ENCODE measurements at places on chromosomes 1 and 21. TPM values are rescaled to one million over a fixed set of nuclear protein-coding genes. Genes with fewer than 3 reads are reported as not detected.

DNA sequence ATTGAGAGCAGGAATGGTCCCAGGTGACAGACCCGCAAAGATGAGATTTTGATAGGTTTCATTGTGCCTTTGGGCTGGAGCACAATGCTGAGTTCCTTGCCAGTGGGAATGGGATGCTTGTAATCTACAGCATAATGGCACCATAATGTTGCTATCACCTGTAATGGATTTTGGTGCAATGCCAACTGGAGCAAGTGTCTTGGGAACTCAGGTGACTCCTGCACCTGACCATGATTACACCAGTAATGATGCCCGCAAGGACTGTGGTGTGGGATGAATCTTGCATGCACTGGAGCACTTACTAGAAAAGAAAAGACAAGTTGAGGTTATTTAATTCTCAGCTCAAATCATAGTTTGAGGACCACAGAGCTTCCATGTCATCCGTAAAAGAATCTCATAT is 96.7 kb downstream of the PTPRU start:
- no peaks in the 10 kb centered on the region for H3K36me3 ChIP-seq
- no peak overlapping the region for H3K27ac ChIP-seq
- DNase-seq: no peak

DNA sequence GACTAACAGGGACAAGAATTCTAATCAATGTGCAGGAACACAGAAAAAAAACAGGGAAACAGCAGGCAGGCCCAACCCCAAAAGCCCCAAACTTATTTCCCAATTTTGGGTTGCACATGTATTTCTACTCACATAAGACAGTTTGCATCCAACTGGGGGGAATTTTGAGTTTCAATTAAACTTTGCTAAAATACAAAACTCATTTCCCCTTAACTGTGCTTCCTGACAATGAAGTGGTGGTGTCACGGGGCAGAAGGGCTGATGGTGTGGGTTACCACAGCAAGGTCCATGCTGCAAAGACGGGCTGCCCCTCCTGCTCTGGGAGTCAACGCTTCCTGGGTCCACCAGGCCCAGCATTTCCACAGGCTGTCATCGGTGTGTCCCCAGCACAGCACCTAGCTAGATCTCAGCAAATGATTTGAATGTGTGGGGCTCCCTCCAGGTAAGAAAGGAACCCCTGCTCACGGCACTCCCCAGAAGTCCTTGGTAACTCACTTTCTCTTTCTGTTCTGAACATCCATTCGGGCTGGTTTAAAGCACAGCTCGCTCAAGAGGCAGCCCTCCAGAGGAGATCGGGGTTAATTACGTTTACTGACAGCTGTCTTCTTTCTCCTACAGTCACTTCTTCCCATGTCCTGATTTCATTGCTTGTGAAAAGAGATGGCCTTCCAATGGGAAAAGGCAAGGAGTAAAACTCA is 27.4 kb downstream of the HIVEP3 start:
- H3K4me3 ChIP-seq: no peak overlapping the region
- no peaks in the 10 kb centered on the region for H3K36me3 ChIP-seq
- H3K27me3 ChIP-seq: no peaks in the 10 kb centered on the region
- H3K27ac ChIP-seq: no peak overlapping the region
- no peak for DNase-seq

GRCh38 chr1:88608139-88608943 is 75.7 kb upstream of the PKN2 start:
- no peak overlapping the region for H3K27ac ChIP-seq
- peaks cover 21% of the 10 kb centered on the region for H3K4me1 ChIP-seq
- no peaks in the 10 kb centered on the region for H3K36me3 ChIP-seq
- no peak for DNase-seq

DNA sequence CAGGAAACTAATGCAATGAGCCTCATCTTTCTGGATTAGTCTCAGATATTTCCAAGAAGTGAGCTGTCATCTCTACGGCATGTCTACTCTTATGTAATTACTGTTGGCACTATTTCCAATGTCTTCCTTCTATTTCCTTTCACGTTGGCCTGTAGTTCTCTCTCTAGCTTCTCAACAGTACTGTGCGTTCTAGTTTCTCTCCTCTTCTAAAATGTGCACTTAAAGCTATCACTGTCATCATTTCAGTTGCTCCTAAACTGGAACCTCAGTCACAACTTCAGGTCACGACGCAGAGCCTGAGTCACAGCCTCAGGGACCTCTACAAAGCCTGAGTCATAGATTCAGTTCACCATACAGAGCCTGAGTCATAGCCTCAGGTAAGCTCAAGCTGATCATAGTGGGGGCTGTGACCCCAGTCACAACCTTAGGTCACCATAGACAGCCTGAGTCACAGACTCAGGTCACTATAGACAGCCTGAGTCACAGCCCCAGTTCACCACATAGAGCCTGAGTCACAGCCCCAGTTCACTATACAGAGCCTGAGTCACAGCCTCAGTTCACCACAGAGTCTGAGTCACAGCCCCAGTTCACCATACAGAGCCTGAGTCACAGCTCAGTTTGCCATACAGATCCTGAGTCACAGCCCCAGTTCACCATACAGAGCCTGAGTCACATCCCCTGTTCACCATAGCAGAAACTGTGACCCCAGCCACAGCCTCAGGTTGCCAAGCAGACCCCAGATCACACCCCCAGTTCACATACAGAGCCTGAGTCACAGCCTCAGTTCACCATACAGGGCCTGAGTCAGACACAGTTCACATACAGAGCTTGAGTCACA is 13.0 kb downstream of the WNT9A start:
- no peaks in the 10 kb centered on the region for H3K27me3 ChIP-seq
- H3K4me1 ChIP-seq: no peaks in the 10 kb centered on the region
- no peak for DNase-seq

DNA sequence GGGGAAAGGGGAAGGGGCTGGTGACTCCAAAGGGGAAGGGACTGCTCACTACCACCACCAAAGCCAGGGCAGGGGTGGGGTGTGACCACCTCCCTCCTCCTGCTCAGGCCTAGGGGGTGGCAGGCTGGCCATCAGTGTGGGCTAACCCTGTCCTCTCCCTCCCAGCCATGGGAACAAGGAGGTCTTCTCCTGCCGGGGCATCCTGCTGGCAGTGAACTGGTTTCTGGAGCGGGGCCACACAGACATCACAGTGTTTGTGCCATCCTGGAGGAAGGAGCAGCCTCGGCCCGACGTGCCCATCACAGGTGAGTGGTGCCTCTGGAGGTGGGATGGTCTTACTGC is 5.7 kb downstream of the ZC3H12A start:
- no peak for DNase-seq
- no peak overlapping the region for H3K27ac ChIP-seq
- H3K27me3 ChIP-seq: no peaks in the 10 kb centered on the region
- peaks cover 38% of the 10 kb centered on the region for H3K4me1 ChIP-seq
- H3K4me3 ChIP-seq: no peak overlapping the region

DNA sequence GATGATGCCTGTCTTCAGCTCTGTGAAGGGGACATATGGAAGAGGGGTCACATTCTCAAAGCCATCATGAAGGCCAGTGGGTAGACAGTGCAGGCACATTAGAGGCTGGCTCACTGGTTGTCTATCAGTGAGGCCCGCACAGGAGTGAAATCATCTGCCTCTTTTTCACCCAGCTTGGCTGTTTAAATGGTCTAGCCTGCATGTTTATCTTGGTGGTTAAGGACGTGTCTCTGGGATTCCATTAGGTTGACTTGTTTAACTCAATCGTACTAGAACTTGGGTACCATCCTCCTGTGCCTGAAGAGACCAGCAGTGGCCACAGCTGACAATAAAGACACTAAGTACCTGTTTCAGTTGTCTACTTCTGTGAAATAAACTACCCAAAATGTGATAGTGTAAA is 219.3 kb downstream of the PLPP3 start:
- H3K27ac ChIP-seq: no peak overlapping the region
- H3K4me1 ChIP-seq: peaks cover 11% of the 10 kb centered on the region
- H3K4me3 ChIP-seq: no peak overlapping the region

- DNase-seq: no peak
- H3K27me3 ChIP-seq: no peaks in the 10 kb centered on the region
- no peak overlapping the region for H3K27ac ChIP-seq
- H3K4me1 ChIP-seq: peaks cover 4% of the 10 kb centered on the region
- H3K36me3 ChIP-seq: no peaks in the 10 kb centered on the region
Observed at GRCh38 chr1:13733711-13734110, 33.7 kb downstream of the PRDM2 start.

DNA sequence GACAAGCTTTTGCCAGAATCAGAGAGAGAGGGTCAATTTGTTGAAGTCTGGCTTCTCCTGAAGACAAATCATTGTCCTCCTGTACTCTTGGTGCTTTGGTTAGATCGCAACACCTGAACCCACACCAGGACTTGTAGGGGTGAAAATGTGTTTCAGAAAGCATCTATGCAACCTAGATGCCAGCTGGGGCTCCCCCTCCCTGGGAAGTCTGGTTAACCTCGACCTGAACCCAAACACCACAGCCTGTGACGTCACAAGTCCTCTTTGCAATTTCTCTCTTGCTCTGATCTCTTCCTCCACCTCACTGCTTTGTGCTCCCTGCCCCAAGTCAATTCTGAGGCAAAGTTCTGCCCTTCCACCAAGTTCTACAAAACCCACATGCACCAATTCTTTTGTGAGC is 42.8 kb upstream of the USP24 start:
- no peaks in the 10 kb centered on the region for H3K36me3 ChIP-seq
- H3K27ac ChIP-seq: no peak overlapping the region
- DNase-seq: no peak
- no peaks in the 10 kb centered on the region for H3K27me3 ChIP-seq

- H3K27ac ChIP-seq: no peak overlapping the region
- no peaks in the 10 kb centered on the region for H3K27me3 ChIP-seq
- peaks cover 14% of the 10 kb centered on the region for H3K4me1 ChIP-seq
- DNase-seq: no peak
Observed at GRCh38 chr1:24435782-24436365, 20.3 kb downstream of the NIPAL3 start.

DNA sequence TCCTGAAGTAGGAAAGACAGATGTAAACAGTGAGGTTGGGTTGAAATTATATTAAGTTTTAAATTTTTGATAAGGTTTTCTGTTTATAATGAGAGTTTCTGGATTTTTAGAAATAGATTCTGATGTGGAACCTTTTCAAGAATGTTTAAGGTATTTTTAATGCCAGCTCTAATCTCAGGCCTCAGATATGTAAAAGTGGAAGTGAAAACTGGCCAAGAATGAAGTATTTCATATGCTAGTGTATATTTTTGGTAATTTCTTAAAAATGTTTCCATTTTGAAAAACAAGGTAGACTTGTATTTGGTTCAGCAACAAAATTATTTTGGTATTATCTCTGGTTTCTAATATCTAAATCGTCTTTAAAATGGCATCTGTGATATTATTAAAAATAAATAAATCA is 14.4 kb downstream of the IFNAR1 start:
- no peaks in the 10 kb centered on the region for H3K4me1 ChIP-seq
- H3K4me3 ChIP-seq: no peak overlapping the region
- no peak for DNase-seq
- H3K27me3 ChIP-seq: no peaks in the 10 kb centered on the region

DNA sequence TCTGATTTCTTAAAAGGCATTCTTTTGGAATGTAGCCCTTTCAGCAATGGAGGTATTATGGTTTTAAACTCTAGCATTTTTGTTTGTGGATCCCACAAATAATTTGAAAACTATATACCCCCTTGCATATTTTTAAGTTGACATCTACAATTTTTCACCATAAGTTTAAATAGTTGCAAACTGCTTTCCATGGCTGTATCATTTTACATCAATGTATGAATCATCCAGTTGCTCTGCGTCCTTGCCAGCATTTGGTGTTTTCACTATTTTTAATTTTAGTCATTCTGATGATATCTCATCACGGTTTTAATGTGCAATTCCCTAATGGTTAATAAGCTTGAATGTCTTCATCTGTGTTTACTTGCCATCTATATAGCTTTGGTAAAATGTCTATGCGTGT is 20.7 kb downstream of the DIPK1A start:
- no peak for DNase-seq
- 0 out of 2 replicates have a peak, but pooled peaks cover 6% of the 10 kb centered on the region for H3K4me1 ChIP-seq
- no peaks in the 10 kb centered on the region for H3K36me3 ChIP-seq
- H3K27ac ChIP-seq: no peak overlapping the region
- no peaks in the 10 kb centered on the region for H3K27me3 ChIP-seq

The ACTA1 gene
- total RNA-seq: 0.96 TPM

The OR2T35 gene
- not detected for total RNA-seq

The PROK1 gene
- total RNA-seq: not detected

The CXADR gene
- total RNA-seq: 119 TPM

The SLC45A3 gene
- total RNA-seq: 14.8 TPM

The CYYR1 gene
- total RNA-seq: 29.3 TPM

The RHBG gene
- total RNA-seq: 2.3 TPM

The BMP8A gene
- 1.2 TPM for total RNA-seq
